Mucosa of descending colon (tissue), 3 donors: ENCODE measurements at places on chromosomes 3 and 15. TPM values are rescaled to one million over a fixed set of nuclear protein-coding genes. Genes with fewer than 3 reads are reported as not detected.
A peak's percentile ranks its signal among the peaks of the same experiment; 100 is the strongest.

- no peak for DNase-seq
These were observed 4.2 kb downstream of the PTPRG start for GRCh38 chr3:61565569-61565968.

The SYNPR gene
- total RNA-seq = not detected

The BFSP2 gene
- total RNA-seq = not detected

GRCh38 chr3:52792961-52793695 lies 1.5 kb upstream of the ITIH3 start:
- DNase-seq = no peak

GRCh38 chr3:76039431-76039830 lies 254.1 kb upstream of the ZNF717 start:
- DNase-seq = no peak

GRCh38 chr3:186261638-186262037 lies 100.4 kb downstream of the DGKG start:
- no peak for DNase-seq

- no peak for DNase-seq
These were observed 34.9 kb downstream of the MED12L start for GRCh38 chr3:151120409-151120808.

GRCh38 chr15:31870328-31871165 lies 159.8 kb upstream of the CHRNA7 start:
- peak; percentile 87 for DNase-seq

DNA sequence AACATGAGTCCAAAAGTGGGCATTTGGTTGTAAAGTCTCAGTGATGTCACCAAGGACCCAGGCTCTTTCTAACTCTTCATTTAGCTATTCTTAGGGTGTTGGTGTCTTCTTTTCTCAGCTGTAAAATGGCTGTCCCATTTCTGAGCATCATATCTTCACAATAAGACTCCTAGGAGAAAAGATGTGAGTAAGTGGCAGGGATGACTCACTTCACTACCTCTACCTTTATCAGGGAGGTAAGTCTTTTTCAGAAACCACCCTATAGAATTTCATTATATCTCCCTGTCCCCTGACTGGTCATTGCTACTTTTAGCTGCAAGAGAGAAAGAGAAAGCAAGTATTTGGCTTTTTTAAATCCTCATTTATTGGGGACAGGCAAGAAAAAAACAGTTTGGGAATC lies 300.2 kb upstream of the RBMS3 start:
- DNase-seq = no peak

GRCh38 chr15:92040350-92040749 lies 186.8 kb downstream of the SLCO3A1 start:
- no peak for DNase-seq

DNA sequence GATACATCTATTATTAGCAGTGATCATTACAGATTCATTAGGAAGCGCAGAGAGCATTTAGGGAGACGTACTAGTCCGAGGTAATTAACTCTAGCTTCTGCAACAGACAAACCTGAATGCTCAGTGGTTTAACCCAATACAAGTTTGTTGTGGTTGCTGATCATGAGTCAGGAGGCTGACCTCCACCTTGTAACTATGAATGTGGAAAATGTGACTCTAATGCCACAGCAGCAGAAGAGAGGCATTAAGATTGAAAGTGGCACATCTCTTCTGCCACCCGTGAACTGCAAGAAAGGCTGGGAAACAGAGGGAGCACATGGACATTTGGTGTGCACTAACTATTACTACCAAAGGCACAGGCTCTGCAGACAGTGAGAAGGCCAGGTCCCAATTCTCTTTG lies 71.2 kb upstream of the C3orf80 start:
- no peak for DNase-seq
